ENCODE measurements at places on chromosomes 11 and 22.

- DNase-seq: no peak
These were observed 1092.6 kb upstream of the TENM4 start for GRCh38 chr11:80533463-80533862.

GRCh38 chr11:68950270-68950669 is 30.5 kb downstream of the MRGPRD start:
- DNase-seq: no peak

- no peak for DNase-seq
These were observed 30.5 kb upstream of the MSANTD2 start for GRCh38 chr11:124830749-124831148.

DNA sequence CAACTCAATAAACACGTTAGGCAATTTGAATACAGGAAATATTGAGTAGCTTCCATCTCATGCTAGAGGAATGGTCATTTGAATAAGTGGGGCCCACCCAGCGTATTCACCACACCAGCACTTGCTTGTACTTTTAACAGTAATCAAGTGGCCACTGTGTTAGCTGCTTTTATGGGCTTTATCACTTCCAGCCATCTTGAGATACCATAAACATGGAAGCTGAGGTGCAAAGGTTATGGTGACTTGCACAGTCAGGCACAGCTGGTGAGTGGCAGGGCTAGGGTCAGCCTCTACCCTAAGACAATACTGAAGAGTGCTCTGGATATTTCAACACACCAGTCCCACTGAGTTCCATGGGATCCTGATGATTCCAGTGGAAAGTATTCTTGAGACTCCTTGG is 6.7 kb downstream of the JOSD1 start:
- DNase-seq: no peak

GRCh38 chr22:23670378-23671295 is 20.2 kb upstream of the RGL4 start:
- no peak for DNase-seq

GRCh38 chr11:36271794-36272407 is 17.3 kb downstream of the COMMD9 start:
- DNase-seq: no peak

- DNase-seq: no peak
These were observed 1269.2 kb downstream of the LRRC4C start for GRCh38 chr11:40190294-40190693.

DNA sequence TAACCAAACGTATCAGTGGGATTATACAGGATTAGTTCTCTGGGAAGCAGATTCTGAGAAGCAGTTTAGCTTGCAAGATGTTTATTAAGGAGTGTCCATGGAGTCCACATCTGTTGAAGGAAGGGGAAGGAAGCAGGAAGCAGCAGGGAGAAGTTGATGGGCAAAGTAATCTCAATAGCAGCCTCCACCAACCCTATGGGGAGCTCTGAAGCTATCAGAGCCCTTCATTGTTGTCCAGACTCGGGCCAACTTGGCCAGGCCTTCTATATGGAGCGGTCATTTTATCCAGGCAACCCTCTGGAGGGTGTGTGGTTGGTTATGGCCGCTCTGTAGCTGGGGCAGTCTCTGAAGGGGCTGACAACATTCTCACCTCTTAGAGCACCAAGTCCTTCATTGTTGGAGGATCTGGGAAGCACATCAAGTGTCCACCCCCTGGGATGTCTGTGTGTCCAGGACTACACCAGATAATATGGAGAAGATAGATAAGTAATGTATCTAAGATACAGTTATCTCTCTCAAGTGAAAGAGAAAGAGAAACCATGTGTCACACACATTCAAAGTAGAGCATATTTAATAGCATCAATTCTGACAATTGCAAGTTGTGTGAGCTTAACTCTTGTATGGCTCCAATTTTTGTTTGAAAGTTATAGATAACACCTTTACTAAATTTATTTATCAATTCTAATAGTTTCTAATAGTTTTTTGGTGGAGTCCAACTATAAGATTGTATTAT is 101.7 kb upstream of the TRIM77 start:
- no peak for DNase-seq

DNA sequence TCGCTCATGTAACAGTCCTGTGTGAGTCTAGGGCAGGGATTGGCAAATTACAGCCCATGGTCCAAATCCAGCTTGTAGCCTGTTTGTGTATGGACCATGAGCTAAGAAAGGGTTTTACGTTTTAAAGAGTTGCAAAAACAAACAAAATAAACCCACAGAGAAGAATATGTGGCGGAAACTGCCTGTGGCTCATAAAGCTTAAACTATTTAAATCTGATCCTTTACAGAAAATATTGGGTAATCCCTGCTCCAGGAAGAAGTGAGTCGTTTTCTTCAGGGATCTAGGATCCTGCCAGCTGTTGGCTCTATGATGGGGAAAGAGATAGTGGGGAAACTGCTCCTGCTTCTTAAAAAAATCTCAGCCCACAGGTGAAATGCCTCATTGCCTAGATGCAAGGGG is 3.4 kb upstream of the OR6Q1 start:
- DNase-seq: no peak

- DNase-seq: no peak
These were observed 108.3 kb downstream of the PKNOX2 start for GRCh38 chr11:125272821-125273220.

DNA sequence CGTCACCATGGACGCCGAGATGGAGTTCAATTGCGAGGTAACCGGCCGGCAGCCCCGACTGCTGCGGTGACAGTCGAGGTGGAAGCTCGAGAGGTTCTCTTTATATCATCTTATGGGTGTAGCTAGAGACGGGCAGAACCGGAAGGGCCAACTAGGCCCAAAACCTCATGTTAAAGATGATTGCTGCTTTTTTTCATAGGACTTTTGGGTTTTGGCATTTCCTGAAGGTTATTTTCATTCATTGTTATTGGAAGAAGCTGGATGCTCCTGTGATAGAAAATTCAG is 585 bp downstream of the NF2 start:
- no peak for DNase-seq

- DNase-seq: no peak
These were observed 125.0 kb downstream of the RAB38 start for GRCh38 chr11:88050247-88050646.

Measured in upper lobe of right lung (tissue), 1 donor.